Central memory CD8-positive, alpha-beta T cell (primary cell): ENCODE measurements at places on chromosomes 7 and 10.

- DNase-seq, result no peak
Observed at GRCh38 chr7:26949319-26949718, 84.9 kb upstream of the SKAP2 start.

- DNase-seq, result no peak
Observed at GRCh38 chr7:32868116-32868515, 23.4 kb downstream of the KBTBD2 start.

DNA sequence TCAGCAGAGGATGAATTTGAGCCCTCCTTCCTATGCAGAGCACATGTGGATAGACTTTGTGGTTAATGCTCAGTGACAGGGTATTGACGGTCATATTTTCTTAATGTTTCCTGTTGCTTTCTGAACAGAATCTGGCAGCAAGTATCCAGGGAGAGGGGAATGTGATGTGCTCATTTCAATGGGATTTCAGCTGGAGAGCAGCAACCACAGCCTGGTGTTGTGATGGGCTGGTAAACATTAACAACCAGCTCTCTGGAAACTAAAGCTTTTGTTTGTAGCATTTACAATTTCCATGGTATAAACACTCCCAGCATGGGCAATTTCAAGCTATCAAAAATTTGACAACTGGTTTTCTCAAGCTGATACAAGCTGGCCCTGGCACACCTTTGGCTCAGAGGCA, 215.9 kb downstream of the SH2D4B start:
- DNase-seq, result no peak

GRCh38 chr7:49639068-49639593, 134.3 kb upstream of the VWC2 start:
- no peak for DNase-seq

DNA sequence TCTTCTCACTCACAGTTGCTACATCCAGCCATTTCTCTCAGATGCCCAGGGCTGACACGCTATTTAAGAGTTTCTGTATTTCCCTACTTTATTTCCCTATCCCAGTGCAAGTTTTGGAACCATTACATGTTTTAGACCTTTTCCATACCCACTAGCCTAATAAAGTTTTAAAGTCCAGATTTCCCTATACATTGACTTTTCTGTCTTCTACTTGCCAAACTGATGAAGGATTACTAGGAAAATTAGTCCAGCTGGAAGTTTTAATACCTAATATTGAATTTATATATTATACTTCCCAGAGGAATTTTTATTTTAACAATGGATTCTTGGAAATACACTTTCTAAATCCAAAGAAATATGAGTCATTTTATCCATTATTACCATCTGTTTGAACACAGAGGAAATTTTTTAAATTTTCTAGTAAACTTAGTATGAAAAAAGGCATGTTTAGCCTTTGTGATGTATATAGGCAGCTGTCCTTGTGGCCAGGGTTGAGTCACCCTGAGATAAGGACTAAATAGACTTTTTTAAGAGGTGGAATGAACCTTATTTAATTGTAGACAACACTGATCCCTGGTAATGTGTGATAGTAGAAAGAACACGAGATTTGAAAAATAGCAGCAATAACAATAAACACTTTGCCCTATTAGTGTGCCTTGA, 205.0 kb downstream of the TFEC start:
- DNase-seq, result no peak

- no peak for DNase-seq
Observed at GRCh38 chr10:76382381-76382851, 951.0 kb downstream of the LRMDA start.

DNA sequence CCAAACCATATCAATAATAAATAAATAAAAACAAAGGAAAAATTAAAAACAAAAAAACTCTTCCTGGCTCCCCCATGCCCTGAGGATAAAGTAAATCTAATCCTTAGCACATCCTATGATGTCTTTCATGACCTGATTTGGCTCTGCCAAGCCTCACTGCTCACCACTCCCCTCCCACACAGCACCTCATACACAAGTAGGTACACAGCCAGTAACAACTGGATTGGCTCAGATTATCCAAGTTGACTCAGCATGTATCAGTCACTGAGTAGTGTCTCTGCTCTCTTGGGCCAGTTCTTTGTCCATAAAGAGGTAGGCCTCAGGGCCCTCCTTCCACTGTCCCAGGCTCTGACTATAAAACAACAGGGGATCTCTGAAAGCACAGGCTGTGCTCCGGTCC, 99.6 kb downstream of the STRA8 start:
- no peak for DNase-seq

DNA sequence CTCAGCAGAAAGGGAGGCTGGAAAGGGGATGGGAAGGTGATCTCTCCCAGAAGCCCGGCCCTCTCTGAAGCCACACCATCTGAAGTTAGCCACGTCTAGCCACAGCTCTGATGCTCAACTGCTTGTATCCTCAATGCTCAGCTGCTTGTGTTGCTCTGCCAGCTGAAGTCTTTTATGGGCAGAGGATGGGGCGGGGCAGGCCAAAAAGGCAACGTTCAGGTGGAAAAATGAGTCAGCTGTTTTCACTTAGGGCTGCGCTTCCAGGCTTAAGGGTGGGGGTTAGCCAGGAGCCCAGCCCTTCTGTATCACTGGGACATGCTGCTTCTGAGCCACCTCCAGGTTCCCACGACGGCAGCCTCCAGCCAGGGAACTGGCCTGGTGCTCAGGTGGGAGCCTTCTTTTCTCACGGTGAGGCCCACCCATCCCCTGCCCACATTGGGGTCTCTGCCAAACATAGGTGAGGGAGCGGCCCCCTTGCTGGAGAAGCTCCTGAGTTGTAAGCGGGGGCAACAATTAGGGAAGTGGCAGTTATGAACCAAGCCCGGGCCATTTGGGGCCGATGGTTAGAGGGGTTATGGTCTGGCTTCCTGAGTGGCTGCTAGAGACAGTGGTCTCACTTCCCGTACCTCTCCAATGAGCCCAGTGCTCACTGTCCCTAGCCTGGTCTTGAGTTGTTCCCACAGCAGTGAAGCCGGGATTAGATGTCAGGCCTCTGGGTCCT, 44.9 kb upstream of the CNPY1 start:
- no peak for DNase-seq

GRCh38 chr10:14648946-14649345, 125.8 kb downstream of the FAM107B start:
- DNase-seq, result no peak

DNA sequence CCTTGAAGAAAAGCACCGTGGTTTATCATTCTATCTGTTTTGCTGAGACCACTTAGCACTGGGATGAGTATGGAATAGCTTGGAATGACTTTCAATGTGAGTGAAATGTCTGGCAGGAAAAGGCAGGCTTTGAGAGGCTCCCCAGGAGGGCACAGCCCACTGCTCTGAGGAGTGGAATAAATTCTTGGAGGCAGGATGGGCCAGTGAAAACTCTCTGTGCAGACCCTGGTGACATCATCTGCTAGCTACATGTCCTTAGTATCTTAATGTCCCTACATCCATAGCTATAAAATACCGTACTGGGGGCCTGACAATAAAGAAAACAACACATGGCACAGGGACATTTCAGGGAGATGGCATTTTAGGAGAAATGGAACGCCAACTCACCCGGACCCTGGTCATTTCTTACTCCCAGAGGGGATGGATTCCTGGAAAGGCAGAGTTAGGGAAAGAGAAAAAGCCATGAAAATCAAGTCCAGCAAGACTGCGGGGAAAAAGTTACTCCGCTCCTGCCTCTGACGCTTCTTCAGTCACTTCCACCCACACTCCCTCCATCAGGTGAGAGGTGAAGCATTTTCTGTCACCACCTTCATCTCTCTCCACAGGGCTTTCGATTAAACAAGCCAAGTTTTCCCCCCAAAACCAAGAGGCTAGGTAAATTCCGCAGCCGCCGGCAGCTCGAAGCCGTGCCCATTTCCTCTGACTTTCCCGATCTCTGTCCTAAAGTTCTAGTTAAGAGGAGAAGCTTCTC, 991 bp downstream of the ZNF239 start:
- no peak for DNase-seq

- no peak for DNase-seq
Observed at GRCh38 chr7:1055491-1055955, 11.2 kb downstream of the GPR146 start.

GRCh38 chr10:14540062-14540461, 209.3 kb upstream of the FRMD4A start:
- DNase-seq, result no peak
